Cerebellum (tissue), 4 donors: ENCODE measurements at places on chromosomes 2 and 18. TPM values are rescaled to one million over a fixed set of nuclear protein-coding genes. Genes with fewer than 3 reads are reported as not detected.

KCNS3 gene
- 4.6 TPM for total RNA-seq

GRCh38 chr18:55258088-55258487 lies 298.8 kb upstream of the CCDC68 start:
- DNase-seq: no peak

GRCh38 chr2:85400023-85400422 lies 10.1 kb downstream of the CAPG start:
- no peak for DNase-seq

GRCh38 chr2:231373786-231374349 lies 21.6 kb upstream of the B3GNT7 start:
- no peak for DNase-seq

ACMSD gene
- total RNA-seq: not detected

DNA sequence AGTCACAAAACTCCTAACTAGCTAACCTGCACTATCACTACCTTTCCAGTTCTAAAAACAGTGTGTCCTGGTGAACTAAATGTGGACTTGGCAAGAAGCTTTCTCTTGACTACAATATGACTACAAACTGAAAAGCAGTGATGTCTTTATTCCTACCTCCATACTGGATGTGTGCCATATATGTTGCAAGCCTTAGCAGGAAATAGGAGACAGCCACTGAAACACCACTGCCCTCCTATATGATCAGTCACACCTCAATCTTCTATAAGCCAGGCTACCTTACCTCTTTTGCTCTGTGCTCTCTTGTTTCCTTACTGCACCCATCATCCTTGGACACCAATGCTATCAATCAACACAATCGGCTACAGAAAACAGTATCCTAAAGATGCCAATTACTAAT lies 34.1 kb downstream of the SS18 start:
- DNase-seq: no peak

RAB31 gene
- 20.3 TPM for total RNA-seq

- DNase-seq: no peak
Measured at GRCh38 chr18:12308386-12309100, 502 bp downstream of the TUBB6 start.

DNA sequence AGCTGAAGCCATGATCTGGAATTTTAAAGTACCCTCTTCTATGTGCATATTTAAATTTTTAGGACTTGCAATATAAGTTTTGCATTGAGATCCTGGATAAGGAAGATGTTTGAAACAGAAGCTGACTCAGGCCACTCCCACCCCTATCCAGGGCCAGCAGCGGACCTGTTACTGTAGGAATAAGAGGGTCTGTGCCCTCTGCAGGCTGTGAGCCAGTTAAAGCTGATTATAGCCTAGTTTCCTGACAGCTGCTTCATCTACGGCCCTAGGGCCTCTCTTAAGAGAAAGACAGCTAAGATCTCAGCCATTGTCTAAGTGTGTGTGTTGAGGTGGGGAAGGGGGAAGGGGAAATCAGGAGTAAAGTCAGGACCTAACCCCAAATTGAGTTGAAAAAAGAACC lies 234.0 kb downstream of the HAUS1 start:
- DNase-seq: no peak

- no peak for DNase-seq
Measured at GRCh38 chr18:48084041-48084757, 153.7 kb upstream of the SMAD2 start.

DNA sequence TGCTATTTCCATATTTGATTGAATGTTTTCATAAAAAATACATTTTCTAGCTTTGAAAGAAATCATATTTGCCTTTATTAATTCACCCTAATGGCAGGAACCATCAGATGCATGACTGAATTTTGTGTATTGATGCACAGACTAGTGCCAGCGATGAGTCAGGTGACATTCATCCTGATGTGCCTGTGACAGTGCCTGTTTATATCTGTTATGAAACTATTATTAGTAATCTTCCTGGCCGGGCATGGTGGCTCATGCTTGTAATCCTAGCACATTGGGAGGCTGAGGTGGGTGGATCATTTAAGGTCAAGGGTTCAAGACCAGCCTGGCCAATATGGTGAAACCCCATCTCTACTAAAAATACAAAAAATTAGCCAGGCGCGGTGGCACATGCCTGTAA lies 170.0 kb downstream of the TSN start:
- DNase-seq: no peak

DHRS9 gene
- 0.64 TPM for total RNA-seq

GRCh38 chr2:7450188-7450832 lies 533.1 kb downstream of the RNF144A start:
- no peak for DNase-seq

SP100 gene
- 7.3 TPM for total RNA-seq

DNA sequence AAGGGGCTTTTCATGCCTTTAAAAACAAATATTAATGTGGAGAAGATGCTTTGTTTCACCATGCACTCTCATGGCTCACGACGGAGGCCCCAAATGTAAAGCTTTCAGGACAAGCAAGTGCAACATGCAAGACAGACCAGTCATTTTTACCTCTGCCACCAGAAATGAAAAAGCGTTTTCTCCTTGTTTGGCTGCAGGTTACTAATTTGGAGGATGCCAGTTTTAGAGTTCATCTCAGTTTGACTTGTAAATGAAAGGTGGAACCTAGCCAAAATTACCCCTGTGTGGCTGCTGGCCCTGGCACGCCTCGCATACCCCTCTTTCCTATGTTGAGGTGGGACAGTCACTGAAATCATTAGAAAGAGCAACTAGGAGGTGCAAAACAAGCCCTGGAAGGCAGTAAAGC lies 138.6 kb downstream of the BCL2 start:
- DNase-seq: no peak

PASK gene
- 17.0 TPM for total RNA-seq

- peak; percentile 10 for DNase-seq
Measured at GRCh38 chr2:228446734-228447133, 265.2 kb upstream of the SPHKAP start.

ELOA2 gene
- not detected for total RNA-seq

DNA sequence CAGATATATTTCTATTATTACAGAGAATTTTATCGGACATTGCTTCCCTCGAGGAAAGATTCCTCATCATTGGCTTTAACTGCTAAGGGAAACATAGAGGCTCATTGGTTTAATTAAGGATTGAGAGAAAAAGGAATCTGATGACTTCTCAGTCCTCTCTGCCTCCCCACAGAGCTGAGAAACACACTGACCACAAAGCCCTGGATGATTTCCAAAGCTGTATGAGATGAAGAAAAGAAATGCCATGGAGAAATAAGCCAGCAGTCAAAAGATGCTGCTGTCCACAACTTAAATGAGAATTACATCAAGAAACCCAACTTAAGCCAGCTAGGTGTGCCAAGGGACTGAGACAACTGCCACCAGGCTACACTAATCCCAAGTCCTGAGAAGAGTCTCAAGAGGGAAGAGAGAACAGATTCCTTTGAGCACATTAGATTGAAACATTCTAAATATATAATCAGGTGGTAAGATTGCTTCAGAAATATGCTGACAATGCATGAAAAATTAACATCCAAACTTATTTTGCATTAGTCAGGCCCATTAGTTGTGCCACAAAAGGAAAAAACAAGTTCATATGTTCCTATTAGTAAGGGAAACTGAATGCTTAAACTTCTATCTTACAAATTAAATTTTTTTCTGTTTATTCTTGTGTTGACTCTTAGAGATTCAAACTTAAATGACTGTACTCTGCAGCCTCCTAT lies 308.1 kb upstream of the CYRIA start:
- DNase-seq: no peak

ATP6V1C2 gene
- total RNA-seq: 1.5 TPM

GRCh38 chr18:13597068-13597467 lies 129.3 kb downstream of the FAM210A start:
- no peak for DNase-seq

DNA sequence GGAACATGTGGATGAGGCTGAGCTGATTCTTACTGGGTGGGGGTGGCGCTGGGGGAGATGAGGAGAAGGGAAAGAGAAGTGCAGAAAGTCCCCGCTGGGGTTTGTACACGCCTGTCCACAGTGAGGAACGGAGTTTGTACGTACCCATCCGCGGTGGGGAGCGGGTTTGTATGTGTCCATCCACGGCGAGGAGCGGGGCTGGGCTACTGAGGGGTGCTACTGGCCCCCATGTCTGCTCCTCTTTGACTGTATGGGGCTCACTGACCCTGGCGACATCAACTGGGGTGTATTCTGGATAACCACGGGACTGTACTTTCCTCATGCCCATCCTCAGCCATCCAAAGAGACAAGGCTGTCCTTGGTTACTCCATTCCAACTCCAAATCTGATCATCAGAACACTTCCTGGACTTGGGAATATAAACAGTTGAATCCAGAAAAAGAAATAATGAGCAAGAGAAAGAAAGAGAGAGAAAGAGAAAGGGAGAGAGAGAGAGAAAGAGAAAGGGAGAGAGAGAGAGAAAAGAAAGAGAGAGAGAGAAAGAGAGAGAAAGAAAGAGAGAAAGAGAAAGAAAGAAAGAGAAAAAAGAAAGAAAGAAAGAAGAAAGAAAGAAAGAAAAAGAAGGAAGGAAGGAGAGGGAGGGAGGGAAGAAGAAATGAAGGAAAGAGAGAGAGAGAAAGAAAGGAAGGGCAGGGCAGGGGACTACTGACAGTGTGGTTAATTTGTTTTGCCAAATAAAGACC lies 21.0 kb downstream of the MAL start:
- no peak for DNase-seq

DNA sequence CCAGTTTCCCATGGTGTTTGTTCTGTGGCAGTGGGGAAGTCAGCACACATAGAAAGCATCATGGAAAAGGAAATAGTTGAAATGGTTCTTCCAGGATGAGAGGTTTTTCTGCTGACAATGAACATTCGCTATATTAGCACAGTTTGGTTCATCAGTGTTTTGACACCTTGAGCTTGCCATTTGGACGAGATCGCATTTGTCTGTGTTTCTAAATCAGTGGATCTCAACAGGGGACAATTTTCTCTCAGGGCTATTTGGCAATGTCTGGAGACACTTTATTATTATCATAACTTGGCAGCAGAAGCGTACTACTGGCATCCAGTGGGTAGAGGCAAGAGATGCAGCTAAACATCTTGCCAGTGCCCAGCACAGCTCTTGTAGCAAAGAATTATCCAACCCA lies 74.6 kb downstream of the CD8B2 start:
- DNase-seq: peak; percentile 71

CRYGC gene
- not detected for total RNA-seq

FBXO41 gene
- 17.1 TPM for total RNA-seq
